ENCODE measurements at places on chromosomes 1 and 21.
A peak's percentile ranks its signal among the peaks of the same experiment; 100 is the strongest.

DNA sequence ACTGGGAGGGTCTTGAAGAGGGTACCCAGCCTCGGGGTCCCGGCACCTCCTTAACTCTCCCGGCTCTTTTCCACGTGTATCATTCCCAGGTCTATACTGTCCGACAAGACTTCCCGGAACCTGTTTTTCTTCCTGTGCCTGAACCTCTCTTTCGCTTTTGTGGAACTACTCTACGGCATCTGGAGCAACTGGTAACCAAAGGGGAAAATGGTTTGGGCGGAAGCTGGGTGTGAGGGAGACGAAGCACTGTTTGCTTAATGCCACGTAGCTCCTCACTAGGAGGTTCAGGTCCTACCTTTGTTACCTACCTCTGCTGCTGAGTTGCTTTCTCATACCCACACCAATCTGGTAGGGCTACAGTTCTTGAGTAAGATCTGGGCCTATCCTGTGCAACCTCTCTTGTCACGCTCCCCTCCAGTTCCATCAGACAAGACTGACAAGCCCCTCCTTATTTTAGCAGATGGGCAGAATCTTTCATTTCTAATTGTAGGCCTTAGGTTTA, 642 bp downstream of the SLC30A7 start:
- peak; percentile 10 for DNase-seq

DNA sequence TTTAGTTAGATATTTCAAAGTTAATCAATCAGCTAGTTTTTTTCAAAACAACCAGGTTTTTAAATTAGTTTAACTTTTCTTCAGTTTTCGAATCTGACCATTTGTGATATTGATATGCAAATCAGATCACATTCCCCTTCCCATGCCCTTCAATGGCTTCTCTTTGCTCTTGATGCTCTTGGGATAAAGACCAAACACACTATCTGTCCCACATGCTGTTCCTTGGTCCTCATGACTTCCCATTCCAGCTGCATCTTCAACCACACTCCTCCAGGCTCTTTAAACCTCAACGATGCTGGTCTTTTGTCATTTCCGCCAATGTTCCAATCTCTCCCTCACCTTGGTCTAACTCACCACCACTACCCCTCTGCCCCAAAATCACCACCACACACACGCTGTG, 285.8 kb downstream of the LMX1A start:
- no peak for DNase-seq

DNA sequence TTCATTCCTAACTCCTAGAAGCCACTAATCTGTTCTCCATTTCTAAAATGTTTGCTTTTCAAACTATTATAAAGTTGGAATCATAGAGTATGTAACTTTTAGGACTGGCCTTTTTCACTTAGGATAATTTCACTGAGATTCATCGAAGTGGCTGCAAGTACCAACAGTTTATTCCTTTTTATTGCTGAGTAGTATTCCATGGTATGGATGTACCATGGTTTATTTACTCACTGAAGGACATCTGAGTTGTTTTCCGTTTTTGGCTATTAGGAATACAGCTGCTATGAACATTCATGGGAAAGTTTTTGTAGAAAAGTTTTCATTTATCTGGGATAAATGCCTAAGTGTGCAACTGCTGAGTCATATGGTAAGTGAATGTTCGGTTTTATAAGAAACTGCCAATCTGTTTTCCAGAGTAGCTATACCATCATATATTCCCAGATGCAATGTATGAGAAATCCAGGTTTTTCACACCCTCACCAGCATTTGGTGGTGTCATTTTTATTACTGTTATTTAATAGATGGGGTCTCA, 66.3 kb downstream of the SLC27A3 start:
- DNase-seq: no peak

DNA sequence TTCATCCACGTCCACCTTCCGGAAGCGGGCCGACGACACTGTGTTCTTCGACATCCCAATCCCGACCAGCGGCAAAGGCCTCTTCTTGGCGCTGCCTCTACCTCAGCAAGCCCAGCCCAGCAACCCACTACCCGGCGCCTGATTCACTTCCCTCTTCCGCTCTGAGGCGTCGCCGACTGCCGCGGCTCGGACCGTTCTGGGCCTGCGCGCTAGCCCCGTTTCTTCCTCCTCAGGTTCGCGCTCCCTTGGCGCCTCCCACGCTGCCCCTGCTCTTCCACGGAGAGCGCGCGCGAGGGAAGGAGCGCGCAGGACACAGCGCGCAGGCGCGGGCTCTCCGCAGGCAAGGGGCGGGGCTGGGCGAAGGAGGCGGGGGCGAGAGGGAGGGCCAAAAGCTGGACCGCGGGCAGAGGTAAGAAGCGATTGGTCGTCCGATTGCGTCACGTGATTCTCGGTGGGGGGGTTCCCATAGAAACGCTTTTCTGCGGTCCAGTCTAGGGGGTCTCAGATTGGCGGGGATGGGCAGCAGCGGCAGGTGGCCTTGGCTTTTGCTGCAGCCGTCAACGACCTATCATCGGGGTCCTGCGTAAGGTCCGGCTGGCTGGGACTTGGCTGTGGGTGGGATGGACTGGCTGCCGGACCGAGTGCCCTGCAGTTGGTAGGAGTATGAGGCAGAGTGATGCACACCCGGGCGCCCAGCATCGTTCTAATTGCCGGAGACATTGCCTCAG, at the start of gene ARPC5:
Gene ARPC5, minus strand, starts transcription at position 178 of the 728 bp plus-strand sequence. Its CDS starts 124 bp downstream, at position 54.
- DNase-seq: peak; percentile 94

GRCh38 chr1:242146652-242147051, 147.8 kb upstream of the MAP1LC3C start:
- DNase-seq: no peak

GRCh38 chr1:2926447-2927055, 94.7 kb upstream of the ACTRT2 start:
- no peak for DNase-seq

DNA sequence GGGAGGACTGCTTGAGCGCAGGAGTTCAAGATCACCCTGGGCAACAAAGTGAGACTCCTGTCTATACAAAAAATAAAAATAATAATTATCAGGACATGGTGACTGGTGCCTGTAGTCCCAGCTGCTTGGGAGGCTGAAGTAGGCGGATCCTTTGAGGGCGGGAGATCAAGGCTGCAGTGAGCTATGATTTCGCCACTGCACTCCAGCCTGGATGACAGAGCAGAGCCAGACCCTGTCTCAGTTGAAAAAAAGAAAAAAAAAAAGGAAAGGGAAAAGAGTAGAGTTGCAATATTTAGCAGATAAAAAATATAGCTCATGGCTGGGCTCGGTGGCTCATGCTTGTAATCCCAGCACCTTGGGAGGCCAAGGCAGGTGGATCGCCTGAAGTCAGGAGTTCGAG, 3.3 kb upstream of the S1PR1 start:
- DNase-seq: no peak

DNA sequence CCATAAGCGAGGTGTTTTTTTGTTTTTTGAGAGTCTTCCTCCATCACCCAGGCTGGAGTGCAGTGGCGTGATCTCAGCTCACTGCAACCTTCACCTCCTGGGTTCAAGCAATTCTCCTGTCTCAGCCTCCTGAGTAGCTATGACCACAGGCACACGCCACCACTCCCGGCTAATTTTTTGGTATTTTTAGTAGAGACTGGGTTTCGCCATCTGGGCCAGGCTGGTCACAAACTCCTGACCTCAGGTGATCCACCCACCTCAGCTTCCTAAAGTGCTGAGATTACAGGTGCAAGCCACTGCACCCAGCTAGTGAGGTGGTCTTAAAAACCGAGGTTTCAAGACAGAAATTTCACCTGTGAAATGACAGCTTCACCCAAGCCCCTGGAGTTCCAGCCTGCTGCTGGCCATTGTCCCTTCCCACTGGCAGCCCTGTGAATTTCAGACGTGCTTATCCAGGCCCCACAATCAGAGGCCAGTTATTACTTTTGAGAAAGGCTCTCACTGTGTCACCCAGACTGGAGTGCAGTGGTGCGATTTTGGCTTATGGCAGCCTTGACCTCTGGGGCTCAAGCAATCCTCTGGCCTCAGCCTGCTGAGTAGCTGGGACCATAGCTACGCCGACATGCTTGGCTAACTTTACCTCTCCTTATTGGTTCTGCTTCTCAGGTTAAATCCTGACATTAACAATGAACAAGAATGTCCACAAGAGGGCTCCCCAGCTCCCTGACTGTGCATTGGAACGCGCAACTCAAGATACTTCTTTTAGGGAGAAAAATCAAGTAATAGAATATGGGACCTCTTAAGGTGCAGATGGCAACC, 19.4 kb downstream of the ENO1 start:
- no peak for DNase-seq

GRCh38 chr1:165497069-165498013, 46.5 kb upstream of the LRRC52 start:
- no peak for DNase-seq

DNA sequence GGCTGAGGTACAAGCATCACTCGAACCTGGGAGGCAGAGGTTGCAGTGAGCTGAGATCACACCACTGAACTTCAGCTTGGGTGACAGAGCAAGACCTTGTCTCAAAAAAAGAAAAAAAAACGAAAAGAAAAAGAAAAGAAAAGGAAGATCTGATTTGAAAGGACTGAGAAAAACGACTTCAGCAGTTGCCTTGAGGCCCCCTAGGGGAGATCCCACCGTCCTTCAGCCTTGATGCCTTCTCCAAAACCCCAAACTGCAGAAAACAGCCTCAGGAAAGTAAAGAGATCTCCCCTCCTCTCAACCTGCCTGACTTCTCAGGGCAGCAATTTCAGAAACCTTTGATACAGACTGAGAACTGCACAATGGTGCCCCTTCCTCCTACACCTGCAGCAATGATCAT, 50.9 kb upstream of the BCAR3 start:
- DNase-seq: no peak

DNA sequence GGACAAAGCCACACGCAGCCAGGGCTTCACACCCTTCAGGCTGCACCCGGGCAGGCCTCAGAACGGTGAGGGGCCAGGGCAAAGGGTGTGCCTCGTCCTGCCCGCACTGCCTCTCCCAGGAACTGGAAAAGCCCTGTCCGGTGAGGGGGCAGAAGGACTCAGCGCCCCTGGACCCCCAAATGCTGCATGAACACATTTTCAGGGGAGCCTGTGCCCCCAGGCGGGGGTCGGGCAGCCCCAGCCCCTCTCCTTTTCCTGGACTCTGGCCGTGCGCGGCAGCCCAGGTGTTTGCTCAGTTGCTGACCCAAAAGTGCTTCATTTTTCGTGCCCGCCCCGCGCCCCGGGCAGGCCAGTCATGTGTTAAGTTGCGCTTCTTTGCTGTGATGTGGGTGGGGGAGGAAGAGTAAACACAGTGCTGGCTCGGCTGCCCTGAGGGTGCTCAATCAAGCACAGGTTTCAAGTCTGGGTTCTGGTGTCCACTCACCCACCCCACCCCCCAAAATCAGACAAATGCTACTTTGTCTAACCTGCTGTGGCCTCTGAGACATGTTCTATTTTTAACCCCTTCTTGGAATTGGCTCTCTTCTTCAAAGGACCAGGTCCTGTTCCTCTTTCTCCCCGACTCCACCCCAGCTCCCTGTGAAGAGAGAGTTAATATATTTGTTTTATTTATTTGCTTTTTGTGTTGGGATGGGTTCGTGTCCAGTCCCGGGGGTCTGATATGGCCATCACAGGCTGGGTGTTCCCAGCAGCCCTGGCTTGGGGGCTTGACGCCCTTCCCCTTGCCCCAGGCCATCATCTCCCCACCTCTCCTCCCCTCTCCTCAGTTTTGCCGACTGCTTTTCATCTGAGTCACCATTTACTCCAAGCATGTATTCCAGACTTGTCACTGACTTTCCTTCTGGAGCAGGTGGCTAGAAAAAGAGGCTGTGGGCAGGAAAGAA, 8.1 kb downstream of the PSRC1 start:
- DNase-seq: no peak

GRCh38 chr1:181099152-181100014, 10.9 kb downstream of the IER5 start:
- DNase-seq: no peak

GRCh38 chr1:97820470-97821188, 100.2 kb downstream of the DPYD start:
- DNase-seq: no peak

DNA sequence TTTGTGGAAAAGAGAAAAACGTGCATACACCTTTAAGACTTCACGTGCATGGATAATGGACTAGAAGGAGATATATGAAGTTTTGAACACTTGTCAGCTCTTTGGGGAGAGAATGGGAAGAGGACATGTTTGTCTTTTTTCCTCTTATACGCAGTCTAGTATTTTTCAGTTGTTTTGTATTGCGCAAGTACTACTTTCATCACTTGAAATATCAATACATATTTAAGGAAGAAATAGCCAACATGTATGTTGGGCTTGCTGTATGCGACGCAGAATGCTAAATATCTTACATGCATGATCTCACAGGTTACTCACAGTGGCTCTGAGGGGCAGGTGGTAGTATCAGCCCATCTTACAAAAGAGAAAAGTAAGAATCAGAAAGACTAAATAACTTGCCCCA, 176.5 kb upstream of the RUNX1 start:
- no peak for DNase-seq

DNA sequence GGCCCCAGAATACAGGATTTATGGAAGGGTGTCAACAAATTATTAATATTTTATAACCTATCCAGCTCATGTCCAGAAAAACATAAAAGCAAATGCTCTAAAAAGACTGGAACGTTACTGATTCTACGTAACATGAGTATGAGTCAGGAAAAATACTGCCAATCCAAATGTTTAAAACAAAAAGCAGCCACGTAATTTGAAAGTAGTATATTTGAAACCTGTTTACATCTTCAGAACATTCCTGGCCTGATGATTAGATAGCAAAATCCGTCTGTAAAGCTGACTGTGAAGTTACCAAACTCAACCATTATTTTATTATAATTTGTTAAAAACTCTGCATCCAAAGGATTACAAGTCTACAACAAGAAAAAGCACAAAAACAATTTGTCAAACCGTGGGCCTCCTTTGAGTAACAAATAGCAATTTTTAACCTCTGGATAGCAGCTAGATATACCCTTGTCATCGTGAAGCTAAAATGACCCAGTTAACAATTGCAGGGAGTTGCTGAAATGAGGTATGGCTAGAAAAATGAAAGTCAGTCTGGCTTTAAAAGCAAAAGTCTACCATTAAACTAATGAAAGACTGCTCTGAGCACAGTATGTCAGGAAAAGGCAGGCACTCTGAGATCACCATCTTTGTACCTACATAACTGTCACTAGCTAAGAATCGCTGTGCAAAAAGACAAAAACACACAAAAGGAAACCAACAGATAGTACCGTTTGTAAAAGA, 1.2 kb downstream of the UBR4 start:
- no peak for DNase-seq

DNA sequence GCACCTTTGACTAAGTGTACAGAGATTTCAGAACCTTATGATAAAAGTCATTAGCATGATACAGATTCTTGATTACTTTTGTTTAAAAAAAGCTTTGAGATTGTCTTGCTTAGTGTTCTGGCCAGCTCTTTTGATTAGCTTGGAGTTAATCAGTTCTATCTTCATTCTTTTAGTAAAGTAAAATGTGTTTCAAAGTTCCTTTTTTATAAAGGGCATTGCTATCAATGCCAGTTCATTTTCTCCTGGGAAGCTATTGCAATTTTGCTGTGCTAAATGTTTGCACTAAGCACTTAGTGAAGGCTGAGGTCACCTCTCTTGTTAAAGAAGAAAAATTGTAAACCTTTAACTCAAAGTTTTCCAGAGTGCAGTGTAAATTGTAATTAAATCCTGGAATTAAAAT, 946.7 kb upstream of the TMPRSS15 start:
- DNase-seq: no peak

- DNase-seq: no peak
Measured at GRCh38 chr1:65039066-65039465, 72.7 kb upstream of the JAK1 start.

All from activated CD8-positive, alpha-beta memory T cell treated with anti-CD3 and anti-CD28 coated beads for 48 hours (primary cell).